ENCODE measurements at places on chromosomes 6 and 20.

DNA sequence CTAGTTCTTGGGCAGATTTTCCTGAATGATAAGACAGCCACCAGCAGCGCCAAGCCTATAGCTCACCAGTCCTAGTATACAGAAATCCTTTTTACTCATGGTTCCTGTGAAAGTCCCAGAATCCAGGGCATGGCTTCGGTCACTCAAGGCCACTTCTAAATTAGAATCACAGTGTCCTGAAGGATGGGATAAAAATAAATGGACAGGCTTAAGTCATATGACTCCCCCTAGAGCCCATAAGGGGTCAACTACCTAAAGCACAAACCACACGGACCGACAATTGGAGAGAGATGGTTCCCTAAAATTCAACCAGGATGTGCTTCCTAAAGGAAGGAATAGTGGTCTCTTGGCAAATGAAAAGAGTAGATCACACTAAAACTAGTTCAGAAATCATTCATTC is 404.1 kb upstream of the PLCB4 start:
- DNase-seq, result no peak

DNA sequence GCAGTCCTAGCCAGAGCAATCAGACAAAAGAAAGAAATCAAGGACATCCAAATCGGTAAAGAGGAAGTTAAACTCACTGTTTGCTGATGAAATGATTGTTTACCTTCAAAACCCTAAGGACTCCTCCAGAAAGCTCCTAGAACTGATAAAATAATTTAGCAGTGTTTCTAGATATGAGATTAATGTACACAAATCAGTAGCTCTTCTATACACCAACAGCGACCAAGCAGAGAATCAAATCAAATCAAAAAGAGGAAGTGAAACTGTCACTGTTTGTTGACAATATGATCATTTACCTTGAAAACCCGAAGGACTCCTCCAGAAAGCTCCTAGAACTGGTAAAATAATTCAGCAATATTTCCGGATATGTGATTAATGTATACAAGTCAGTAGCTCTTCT is 21.7 kb downstream of the SERPINB9 start:
- DNase-seq, result no peak

DNA sequence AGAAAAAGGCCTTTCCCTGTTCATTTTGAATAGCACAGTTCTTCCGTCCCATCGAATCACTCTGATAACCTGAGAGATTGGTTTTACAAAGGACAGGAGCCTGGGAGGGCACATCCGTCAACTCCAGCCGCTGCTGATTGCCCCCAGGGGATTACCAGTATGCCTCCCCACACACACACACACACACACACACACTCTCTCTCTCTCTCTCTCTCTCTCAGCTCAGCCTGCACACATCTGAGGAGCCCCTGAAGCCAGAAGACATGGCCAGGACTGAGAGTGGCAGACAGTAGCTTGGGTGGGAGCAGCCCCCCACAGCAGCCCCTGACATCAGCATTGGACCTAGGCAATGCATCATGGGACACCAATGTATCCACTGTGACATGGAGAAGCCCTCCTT is 13.2 kb upstream of the CDH4 start:
- DNase-seq, result no peak

GRCh38 chr6:158847012-158847529 is 27.9 kb upstream of the EZR start:
- no peak for DNase-seq

- DNase-seq, result no peak
Measured at GRCh38 chr6:47188588-47189021, 121.1 kb downstream of the TNFRSF21 start.

- no peak for DNase-seq
Measured at GRCh38 chr20:46959821-46960220, 65.2 kb downstream of the EYA2 start.

GRCh38 chr6:118663993-118664985 is 12.9 kb upstream of the CEP85L start:
- DNase-seq, result peak; percentile 39

GRCh38 chr6:17115251-17116116 is 13.6 kb downstream of the STMND1 start:
- no peak for DNase-seq

DNA sequence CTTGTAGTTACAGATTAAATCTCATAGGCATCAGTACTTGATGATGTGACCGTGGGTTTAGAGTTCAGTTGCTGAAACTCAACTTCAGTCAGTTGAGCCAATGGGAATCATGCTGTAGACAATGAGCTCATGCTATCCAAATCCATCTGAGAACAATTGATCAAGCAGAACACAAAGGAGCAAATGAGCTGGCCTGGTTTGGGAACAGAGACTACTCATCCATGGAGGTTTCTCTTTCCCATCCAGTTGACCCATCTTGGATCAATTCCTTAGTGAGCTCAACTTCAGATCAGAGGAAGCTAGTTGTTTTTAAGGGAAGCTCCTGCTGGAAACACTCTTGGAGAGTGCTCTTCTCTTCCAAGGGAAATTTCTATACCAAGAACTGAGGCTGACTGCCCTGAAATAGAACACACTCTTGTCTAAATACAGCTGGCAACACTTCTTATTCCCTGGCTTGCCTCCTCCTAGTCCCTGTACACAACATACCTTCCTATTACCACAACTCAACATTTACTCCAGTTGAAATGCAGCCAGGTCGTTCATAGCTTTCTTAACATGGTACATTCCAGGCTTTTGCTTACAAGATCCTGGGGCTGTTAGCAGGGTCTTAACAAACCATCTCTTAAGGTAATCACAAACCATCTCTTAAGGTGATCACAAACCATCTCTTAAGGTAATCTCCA is 203.9 kb upstream of the PRDM1 start:
- no peak for DNase-seq

DNA sequence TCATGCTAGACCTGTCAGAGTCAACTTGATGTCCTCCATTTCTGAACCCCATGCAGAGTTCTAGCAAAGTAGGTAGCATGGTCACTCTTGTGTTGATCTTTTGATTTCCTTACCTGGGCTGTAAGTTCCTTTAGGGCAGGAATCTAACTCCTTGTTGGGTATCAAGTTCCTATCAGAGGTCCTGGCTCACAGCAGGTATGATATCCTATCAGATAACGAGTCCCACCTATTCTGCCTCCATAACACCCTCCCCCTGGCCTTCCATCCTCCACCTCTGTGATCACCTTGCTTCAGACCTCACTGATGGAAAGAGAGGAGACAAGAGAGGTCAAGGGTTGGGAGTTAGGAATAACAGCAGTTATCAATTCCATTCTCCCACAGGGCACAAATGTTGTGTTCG is 76.1 kb downstream of the CDC40 start:
- DNase-seq, result no peak

DNA sequence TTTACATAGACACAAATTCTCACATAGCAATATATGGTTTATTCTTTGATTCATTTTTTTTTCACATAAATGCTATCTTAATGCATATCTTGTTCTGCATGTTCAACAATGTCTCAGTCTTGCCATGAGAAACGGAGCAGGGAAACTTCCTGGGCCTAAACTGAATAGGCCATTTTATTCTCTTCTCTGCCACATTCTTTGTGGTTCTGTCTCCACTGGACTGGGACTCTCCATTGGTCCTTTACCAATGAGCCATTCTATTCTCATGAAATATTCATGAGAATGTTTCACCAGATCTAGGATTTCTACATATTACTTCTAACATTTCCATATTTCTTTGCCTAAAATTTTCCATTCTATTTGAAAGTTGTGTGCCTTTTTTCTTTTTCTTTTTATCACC is 42.8 kb downstream of the LAMA2 start:
- no peak for DNase-seq

- no peak for DNase-seq
Measured at GRCh38 chr6:34630040-34630439, 66.5 kb downstream of the ILRUN start.

- no peak for DNase-seq
Measured at GRCh38 chr6:6688951-6689350, 100.4 kb downstream of the LY86 start.

- DNase-seq, result no peak
Measured at GRCh38 chr20:24381886-24382285, 87.5 kb upstream of the SYNDIG1 start.

DNA sequence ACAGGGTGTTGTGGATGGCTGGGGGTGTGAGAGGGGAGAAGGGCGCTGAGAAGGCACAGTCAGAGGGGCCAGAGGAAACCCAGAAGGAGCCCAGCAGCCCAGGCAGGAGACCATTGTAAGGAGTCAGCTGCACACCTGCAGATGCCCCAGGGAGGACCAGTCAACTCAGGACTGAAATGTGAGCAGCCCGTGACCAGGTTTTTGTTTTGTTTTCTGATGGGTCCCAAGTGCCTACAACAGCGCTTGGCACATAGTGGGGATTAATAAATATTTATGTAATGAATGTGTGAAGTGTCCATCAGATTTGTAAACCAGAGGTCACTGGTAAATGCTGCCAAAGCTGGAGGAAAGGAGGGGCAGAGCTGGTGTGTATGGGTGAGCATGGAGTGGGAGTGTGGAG is 30.2 kb downstream of the TRAM2 start:
- DNase-seq, result no peak

DNA sequence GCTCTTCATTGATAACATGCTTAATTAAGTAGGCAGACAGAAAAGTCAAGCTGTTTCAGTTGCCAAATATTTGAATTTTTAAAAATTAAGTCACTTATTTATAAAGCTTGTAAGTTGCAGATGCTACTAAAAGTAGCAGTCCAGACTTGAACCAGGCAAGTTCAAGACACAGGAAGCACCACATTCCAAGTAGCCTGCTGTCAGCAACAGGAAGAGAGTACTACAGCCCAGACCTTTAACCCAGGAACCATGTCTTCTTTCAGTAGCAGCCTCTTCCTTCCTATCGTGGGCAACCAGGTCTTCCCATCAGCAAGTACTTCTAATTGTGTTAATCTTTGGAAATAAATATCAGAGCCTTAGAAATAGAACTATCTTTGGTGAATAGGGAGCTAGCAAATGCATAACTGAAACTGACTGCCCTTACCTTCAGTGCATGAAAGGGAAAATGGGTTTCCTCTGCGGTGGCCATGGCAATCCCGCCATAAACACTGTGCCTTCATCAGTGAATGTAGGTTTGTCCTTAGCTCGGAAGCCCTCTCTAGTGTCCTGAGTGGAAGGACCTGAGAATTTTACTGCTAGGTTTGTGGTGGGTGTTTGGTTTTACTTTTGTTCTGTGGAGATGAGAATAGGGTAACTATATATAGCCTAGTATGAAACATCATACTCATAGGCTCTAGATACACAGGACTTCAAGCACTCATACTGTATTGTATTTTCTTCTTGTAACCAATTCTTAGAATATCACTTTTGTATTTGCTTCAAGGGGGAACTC is 95.6 kb downstream of the SYCP2 start:
- DNase-seq, result no peak

DNA sequence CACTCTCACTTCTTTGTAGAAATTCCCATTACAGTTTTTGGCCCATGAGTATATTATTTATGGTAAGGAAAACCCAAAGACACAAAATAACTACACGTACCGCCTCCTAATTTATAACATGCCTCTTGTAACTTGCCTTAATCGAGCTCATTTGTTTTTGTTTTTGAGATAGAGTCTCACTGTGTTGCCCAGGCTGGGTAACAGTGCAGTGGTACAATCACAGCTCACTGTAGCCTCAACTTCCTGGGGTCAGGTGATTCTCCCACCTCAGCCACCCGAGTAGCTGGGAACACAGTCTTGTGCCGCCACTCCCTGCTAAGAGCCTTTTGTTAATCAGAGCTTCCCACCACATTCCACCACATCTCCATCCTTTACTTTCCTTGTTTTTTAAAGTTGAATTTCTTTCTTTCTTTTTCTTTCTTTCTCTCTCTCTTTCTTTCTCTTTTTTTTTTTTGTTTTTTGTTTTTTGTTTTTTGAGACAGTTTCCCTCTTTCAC is 15.5 kb downstream of the ASIP start:
- no peak for DNase-seq

DNA sequence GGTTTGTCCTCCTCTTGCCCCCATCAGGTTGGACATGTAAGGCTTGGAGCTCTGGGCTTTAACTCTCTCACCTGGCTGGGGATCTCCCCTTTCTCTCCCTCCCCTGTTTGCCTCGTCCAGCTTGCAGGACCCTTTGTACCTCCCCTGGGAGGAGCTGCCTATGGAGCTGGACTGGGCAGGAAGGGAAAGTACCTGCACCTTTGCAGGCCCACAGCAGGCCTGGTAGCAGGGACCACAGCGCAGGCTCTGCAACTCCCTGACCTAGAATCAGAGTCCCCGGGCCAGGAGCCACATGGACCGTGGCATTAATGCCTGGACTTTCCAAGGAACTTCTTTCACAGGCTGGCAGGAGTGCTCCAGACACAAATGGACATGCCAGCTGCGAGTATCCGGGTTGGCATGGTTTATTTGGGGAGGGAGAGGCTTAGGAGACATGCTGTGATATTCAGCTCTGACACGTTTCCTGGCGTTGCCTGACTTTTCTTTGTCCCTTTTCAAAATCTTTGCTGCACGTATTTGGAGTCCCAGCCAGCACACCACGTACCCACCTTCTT is 268.5 kb upstream of the EXOC2 start:
- no peak for DNase-seq

DNA sequence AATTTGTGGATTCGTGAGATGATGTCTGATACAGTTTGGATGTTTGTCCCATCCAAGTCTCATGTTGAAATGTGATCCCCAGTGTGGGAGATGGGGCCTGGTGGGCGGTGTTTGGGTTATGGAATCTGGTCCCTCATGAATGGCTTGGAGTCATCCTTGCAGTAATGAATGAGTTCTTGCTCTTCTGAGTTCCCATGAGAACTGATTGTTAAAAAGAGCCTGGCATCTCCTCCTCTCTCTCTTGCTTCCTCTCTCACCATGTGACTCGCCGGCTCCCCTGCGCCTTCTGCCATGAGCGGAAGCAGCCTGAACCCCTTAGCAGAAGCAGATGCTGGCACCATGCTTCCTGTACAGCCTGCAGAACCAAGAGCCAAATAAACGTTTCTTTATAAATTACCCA is 30.5 kb upstream of the RPP40 start:
- DNase-seq, result no peak

DNA sequence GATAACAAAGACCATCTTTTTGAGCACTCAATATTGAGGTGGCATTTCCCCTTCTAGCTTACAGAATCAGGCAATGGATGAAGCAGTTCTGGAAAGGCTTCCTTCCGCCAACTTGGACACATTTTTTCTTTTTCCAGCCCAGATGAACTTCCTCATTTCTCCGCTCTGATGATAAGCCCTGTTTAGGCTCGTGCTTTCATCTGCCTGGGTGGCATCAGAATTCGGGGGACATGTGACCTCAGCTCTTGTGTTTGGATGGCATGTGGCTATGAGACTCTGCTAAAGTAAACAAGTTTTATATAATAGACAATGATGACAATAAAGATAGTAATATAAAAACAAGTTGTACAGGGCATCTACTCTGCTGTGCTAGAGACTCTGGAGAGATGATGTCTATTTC is 796.7 kb downstream of the DHX35 start:
- no peak for DNase-seq

GRCh38 chr20:1790386-1790785 is 104.8 kb upstream of the SIRPA start:
- no peak for DNase-seq

GRCh38 chr6:169539176-169539897 is 162.5 kb downstream of the WDR27 start:
- no peak for DNase-seq

Measured in CD4-positive, alpha-beta T cell treated with Interleukin-4 for 4 hours (primary cell).